ENCODE measurements at places on chromosomes 7 and 10.

DNA sequence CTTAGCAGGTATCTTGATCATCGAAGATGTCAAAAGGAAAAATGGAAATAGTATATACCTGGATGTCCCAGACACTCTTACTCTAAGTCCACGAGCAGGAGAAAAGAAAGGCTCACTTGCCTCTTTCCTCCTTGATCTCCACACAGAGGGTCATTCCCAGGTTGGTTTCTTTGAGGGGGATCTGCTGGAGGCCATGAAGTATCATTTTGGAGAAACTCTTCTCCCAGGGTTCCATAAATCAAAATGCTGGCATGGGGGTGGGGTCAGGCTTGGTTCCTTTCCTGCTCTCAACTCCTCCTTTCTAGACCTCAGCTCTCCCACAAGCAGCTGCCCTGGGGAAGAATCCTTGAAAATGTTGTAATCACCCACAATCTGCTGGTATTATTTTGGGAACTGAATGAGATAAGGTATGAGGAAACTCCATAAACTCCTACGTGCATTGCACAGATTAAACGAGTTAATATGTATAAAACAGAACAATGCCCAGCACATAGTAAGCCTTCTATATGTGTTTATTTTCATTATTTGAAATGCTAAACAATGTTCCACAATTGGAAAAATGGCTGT, 54.4 kb downstream of the PRKCQ start:
- no peak overlapping the region for H3K27ac ChIP-seq
- peaks cover 60% of the 10 kb centered on the region for H3K36me3 ChIP-seq
- no peak overlapping the region for H3K4me3 ChIP-seq
- H3K27me3 ChIP-seq, result no peaks in the 10 kb centered on the region

DNA sequence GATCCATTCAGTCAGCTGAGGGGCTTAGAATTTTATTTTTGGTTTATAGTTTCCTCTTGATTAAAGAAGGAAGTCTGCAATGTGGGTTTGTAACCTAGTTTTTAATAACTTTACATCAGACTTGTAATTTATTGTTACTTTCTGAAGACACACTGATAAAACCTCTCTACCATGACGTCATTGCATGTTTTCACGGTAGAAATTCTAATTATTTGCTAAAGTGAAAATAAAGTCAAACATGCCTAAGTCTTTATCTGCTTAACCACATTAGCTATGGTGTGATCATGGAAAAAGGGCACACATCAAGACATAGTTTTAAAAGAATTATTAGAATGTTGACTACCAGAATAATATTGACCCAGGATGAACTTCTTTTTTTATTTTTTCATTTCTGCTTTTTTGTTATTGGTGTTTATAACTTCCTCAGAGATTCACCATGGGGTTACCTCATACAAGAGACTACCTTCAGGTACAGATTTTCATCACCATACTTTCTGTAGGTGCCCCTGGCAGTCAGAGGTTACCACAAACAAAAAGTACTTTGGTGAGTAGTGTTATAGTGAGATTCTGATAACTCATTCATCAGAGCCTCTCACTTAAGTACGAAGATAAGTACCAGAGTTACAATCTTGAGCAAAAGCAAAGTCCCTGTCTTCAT, 7.0 kb upstream of the PANK1 start:
- H3K4me1 ChIP-seq, result no peaks in the 10 kb centered on the region
- no peaks in the 10 kb centered on the region for H3K36me3 ChIP-seq
- no peak overlapping the region for H3K27ac ChIP-seq
- H3K4me3 ChIP-seq, result no peak overlapping the region

DNA sequence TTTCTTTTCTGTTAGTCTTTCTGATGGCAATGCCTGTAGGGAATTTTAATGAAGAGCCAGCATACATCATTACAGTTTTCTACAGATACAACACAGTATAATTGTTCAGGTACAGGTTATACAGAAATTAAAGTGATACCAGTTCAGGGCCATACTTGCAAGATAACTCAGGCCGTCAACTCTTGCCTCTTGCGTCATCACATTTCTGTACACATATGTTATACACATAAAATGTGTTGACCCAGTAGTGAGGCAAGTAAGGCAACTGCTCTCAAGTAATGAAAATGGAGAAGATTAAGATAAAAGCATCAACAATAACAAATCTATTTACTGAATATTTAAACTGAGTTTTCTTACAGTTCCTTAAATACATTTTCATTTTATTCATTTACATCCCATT, 317.8 kb downstream of the HPSE2 start:
- H3K36me3 ChIP-seq, result no peaks in the 10 kb centered on the region
- H3K27me3 ChIP-seq, result no peaks in the 10 kb centered on the region
- H3K27ac ChIP-seq, result no peak overlapping the region
- no peaks in the 10 kb centered on the region for H3K4me1 ChIP-seq
- no peak for DNase-seq
- no peak overlapping the region for H3K4me3 ChIP-seq

GRCh38 chr10:92405419-92405924, 114.5 kb downstream of the MARCHF5 start:
- H3K27me3 ChIP-seq, result peaks cover 17% of the 10 kb centered on the region
- no peak overlapping the region for H3K4me3 ChIP-seq
- no peak for DNase-seq
- H3K27ac ChIP-seq, result no peak overlapping the region
- H3K4me1 ChIP-seq, result no peaks in the 10 kb centered on the region
- H3K36me3 ChIP-seq, result no peaks in the 10 kb centered on the region

- no peak overlapping the region for H3K27ac ChIP-seq
- H3K36me3 ChIP-seq, result peaks cover 12% of the 10 kb centered on the region
- peaks cover 9% of the 10 kb centered on the region for H3K4me1 ChIP-seq
- DNase-seq, result no peak
- H3K4me3 ChIP-seq, result no peak overlapping the region
- peaks cover 9% of the 10 kb centered on the region for H3K27me3 ChIP-seq
These were observed 16.8 kb upstream of the GPR15LG start for GRCh38 chr10:84156768-84157167.
